Hypothalamus (tissue), 51 donors: ENCODE measurements at places on chromosomes 5 and 9.
A peak's percentile ranks its signal among the peaks of the same experiment; 100 is the strongest.

- no peak for DNase-seq
Observed at GRCh38 chr5:172630986-172631385, 10.1 kb upstream of the NEURL1B start.

- peak; percentile 7 for DNase-seq
Observed at GRCh38 chr9:88258024-88258423, 119.7 kb upstream of the SPATA31C2 start.

DNA sequence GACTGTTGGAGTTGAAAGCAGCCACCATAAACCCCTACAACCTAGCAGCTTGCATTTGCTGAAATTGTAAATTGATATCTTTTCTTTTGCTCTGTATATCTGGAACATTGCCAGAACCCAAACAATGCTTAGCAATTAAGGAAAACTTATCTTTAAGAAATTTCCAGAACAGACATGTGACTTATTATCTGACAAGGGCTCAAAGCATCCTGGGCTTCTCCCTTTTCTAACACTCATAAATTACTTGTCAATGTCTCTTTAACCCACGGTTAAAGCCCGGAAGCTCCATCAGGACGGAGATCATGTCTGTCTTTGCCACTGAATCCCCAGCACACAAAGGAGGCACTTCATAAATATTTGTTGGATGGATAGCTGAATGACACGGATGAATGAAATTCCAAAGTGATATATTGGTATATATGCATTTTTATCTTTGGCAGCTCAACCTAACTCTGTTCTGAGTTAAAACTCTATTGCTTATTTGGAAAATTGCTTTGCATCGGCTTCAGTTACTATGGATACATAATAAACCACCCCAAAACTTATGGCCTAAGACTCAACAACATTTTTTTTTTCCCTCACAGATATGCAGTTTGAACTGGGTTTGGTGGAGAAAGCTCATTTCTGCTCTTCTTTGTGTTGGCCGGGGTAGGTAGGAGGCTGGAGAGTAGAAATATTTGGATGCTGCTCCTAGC, 103.1 kb upstream of the CLINT1 start:
- DNase-seq = no peak

- DNase-seq = no peak
Observed at GRCh38 chr5:134846641-134846960, 833 bp downstream of the C5orf24 start.

GRCh38 chr5:118891252-118891651, 97.1 kb downstream of the DTWD2 start:
- no peak for DNase-seq

DNA sequence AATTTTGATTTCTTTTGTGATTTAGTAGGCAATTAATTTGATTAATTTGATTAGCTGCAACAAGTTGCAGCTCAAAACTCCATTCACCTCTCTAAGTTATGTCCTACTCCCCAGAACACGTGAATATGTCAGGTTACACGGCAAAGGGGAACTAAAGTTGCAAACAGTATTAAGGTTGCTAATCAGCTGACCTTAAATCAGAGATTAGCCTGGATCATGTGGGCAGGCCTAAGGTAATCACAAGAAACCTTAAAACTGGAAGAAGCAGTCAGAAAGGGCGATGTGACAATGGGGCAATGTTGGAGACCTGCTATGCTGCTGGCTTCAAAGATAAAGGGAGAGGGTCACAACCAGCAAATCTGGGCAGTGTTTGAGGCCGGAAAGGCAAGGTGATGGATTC, 47.3 kb upstream of the ANXA1 start:
- DNase-seq = no peak

DNA sequence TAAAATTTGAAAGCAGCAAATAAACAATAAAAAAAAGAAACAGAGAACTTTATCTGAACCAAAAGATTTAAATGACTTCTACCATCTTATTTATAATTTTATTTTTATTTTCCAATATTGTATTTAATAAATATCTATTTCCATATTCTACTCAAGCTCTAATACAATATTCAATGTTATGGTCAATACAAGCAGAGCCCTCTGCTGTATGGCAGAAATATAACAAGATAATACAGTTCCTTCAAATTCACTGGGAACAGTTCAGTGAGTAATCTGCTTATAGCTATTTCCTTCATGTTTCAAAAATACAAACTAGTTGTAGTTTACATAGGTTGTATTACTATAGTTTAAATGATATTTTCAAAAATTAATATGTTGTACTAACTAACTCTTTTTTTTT, 332.7 kb downstream of the PRDM9 start:
- DNase-seq = no peak

- no peak for DNase-seq
Observed at GRCh38 chr9:14095277-14095676, 218.7 kb downstream of the NFIB start.

DNA sequence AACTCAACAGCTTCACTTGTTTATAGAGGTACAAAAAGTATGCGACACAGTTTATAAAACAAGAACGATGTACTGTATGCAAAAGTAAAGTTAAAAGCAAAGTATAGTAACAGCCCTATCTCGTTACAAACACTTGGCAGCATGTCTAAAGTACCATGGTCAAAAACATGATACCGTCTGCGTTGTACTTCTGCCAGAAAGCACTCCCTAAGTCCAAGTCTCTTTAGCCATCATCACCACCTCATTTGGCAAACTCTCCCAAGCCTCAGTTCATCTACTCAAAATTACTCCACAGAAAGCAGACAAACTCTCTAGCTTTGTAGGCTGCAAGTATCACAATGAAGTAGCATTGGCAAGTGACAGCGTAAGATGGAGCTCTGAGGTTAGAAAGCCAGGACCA, 73.4 kb downstream of the NFIB start:
- no peak for DNase-seq

DNA sequence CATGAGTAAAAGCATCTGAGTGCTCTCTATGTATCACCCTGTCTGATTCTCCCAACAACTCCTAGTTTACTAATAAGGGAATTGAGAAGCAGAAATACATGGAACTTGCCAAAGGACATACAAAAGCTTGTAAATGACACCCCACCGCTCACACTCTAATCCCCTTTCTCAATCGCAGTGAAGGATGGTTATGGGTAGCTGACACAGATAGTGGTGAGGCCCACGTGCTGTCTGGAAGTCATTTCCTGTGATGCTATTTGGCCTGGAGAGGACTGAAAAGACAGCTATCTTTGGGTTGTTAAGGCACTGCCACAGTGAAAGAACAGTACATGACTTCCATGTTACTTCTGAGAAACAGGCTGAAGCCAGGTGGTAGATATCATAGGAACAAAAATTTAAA, 117.0 kb downstream of the GLIS3 start:
- DNase-seq = no peak

- no peak for DNase-seq
Observed at GRCh38 chr9:33718987-33719386, 76.4 kb upstream of the PRSS3 start.

DNA sequence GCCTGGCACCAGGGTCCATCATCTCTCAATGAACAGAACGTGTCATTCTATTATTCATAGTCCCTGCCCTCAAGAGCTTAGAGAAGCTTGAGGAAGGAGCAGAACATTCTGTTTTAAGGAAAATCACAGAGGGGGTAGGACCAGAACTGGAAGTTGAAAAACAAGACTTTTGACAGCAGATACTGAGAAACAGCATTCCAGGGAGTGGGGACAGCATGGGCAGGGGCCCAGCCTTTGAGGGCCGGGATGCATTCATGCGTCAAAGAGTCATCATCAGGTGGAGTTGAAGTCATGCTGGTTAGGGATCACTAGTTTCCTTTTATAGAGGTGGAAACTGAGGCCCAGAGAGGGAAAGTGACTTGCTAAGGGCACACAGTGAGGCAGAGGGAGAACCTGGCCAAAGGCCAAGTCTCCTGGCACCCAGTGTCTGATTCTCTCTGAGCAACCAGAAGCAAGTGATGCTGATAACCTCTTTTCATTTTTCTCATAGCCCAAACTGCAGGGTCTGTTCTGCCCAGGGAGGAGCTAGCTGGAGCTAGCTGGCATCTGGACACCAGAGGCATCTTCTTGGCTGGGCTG, 41.5 kb upstream of the STXBP1 start:
- no peak for DNase-seq

GRCh38 chr9:128361296-128361985, 9.7 kb upstream of the URM1 start:
- no peak for DNase-seq

- DNase-seq = no peak
Observed at GRCh38 chr5:139295346-139296057, 2.0 kb downstream of the MATR3 start.

DNA sequence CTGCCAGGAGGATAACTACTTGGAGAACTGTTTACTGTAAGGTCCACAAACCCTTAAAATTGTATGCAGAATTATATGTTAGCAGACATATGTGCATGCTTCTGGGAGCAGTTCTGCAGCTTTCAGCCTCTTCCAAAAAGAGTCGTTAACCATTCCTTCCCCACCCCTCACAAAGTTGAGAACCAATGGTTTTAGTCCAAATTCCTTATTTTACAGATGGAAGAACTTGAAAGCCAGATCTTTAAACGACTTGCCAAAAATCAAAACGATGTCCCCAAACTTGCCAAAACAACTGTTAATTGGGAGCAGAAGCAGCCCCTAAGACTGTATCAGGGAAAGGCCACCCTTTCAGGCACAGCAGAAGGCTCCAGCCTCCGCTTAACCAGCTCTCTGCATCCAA, 266.4 kb upstream of the ANKRD55 start:
- no peak for DNase-seq

DNA sequence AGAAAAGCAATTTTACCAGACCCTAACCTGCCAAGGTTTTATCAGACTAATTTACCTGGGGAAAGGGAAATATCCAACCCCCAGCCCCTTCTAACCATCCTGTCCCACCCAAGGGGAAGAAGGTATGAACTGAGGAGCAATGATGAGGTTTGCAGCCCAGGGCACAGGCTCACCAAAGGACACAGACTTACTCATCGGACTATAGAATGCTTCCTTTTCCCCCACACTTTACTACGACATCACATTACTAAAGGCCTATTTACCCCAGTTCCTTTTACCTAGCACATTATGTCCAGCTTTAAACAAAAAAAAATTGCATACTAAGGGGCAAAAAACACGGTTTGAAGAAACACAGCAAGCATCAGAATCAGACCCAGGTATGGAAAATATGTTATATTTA, 94.1 kb upstream of the FST start:
- no peak for DNase-seq
